ENCODE measurements at places on chromosomes 4 and X.
A peak's percentile ranks its signal among the peaks of the same experiment; 100 is the strongest.

DNA sequence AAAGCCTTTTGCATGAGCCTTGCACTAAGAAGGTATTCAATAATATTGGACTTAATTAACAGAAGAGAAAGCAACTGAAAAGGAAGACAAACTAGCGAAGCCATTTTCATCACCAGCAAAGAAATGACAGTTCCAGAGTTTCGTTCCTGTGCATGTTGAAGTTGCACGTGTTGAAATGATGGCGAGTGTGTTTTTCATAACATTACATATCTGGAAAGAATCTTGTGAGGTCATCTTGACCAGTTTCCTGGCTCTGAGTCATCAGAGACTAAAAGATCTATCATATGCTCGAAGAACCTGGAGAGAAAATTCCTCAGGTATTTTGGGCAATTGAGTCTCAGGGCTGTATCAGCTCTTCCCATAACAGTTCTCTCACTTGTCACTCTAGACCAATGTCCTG, 106.2 kb upstream of the MAML3 start:
- DNase-seq = peak; percentile 94

- no peak for DNase-seq
These were observed 4.9 kb downstream of the CRLF2 start for GRCh38 chrX:1207496-1208025.

DNA sequence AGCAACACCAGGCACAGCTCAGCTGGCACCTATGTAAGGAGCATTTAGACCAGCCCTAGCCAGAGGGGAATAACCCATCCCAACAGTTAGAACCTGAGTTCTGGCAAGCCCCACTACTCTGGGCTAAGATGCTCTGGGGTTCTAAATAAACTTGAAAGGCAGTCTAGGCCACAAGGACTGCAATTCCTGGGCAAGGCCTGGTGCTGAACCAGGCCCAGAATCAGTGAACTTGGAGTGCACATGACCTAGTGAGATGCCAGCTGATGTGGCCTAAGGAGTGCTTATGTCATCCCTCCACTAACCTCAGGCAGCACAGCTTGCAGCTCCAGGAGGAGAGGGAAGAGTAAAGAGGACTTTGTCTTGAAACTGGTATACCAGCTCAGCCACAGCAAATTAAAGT, 7.6 kb upstream of the PRRG3 start:
- no peak for DNase-seq

DNA sequence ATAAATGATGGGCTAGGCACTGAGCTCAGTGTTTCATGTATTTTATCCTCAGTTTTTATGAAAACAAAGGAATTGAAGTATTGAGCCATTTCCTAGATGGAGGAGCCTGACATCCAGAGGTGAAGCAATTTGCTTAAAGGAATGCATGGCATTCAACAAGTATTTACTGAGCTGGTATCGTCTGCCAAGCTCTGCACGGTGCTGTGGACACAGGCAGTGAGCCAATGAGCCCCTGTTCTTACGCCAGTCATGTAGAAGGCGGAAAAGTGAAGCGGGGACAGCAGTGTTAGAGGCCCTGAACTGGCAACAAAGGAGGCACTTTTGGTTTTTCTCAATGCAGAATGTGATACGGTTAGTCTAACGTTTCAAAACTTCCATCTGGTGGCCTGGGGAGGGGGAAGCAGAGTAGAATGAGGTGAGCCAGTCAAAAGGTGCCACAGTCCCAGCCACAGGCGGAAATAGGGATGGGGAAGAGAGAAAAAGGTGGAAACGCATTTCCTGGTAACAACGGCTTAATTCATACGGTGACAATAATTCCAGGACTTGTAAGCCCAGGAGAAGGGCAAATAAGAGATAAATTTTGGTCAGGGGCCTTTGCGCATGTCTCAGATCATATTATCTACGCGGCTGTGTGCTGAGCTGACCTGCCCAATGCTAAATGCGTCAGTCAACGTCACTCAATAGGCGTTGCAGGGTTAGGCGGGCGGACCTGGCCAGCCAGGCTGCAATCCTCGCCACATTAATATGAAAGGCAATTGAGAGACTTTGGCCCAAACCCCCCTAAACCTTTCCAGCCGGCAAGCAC, 133.9 kb downstream of the AFAP1 start:
- peak; percentile 73 for DNase-seq

- DNase-seq = no peak
These were observed 230.7 kb downstream of the EVC2 start for GRCh38 chr4:5477613-5478012.

GRCh38 chr4:68864438-68865187, 48.8 kb downstream of the UGT2B10 start:
- no peak for DNase-seq

GRCh38 chr4:104722467-104722866, 227.8 kb upstream of the CXXC4 start:
- no peak for DNase-seq

GRCh38 chr4:111400741-111401140, 744.5 kb upstream of the FAM241A start:
- peak; percentile 37 for DNase-seq

DNA sequence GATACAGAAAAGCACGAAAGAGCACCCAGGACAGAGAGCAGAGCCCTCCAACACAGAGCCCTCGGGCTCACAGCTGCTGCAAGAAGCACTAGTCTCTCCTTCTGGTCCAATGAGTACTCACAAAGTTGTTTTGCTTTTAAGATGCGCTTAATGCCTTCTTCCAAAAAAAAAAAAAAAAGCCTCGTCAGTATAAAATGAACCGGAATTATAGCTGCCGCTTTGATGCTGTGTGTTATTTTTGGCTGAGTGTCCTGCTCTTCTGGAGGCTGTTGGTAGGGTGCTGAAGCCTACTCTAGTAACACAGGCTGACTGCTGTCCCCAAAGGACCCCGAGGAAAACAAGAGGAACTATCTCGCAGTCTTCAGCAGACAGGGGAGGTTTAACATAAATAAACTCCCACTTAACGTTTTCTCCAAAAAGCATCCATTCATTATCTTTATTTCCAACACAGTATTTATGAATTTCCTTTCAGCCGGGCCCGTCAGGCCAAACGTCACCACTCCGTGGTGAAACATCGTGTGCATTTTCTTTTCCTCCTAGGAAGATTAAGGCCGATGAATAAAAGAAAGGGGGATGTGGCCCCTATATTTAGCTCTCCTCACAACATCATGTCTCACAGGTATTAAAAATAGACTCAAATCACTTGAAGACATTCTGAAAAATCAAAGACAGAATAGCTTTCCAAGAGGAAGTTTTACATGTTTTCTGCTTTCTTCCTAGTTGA, 213.7 kb upstream of the PPARGC1A start:
- DNase-seq = peak; percentile 20

DNA sequence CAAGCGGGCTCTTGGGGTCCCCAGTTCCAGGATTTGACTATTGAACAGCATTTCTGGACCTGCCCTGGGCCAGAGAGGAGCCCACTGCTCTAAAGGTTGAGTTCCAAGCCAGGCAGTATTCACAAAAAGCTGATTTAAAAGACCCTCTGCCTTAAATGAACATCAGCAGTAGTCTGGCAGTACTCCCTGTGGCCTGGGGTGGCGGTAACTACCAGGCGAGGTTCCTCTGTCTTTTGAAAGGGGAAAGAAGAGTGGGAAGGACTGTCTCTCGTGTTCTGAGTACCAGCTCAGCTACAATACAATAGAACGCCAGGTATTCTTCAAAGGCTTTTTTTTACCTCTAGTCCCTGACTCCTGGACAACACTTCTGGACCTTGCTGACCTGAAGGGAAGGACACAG, 456.4 kb upstream of the TEX13C start:
- no peak for DNase-seq

- peak; percentile 35 for DNase-seq
These were observed 254.7 kb downstream of the PALLD start for GRCh38 chr4:168751263-168752225.

DNA sequence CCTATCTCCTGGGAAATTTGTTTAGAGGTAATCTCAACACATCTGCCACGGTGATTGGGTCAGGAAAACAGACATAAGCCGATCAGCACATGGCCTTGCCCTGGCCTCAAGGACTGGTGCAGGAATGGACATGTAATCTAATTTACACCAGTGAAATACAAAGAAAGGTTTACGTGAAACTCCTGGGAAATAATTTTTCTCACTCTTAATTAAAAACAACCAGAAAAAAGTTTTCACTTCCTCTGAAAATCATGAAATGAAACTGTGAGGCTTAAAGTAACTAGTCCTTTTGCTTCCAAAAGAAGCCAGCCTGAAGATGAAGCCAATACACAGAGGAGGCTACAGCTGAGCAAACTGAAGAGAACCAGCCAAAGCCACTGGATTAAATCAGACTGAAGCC, 154.1 kb upstream of the FAM241A start:
- DNase-seq = no peak

- DNase-seq = no peak
These were observed 70.8 kb upstream of the PACRGL start for GRCh38 chr4:20629186-20630106.

- peak; percentile 49 for DNase-seq
These were observed 6.2 kb upstream of the IQSEC2 start for GRCh38 chrX:53287493-53288138.

DNA sequence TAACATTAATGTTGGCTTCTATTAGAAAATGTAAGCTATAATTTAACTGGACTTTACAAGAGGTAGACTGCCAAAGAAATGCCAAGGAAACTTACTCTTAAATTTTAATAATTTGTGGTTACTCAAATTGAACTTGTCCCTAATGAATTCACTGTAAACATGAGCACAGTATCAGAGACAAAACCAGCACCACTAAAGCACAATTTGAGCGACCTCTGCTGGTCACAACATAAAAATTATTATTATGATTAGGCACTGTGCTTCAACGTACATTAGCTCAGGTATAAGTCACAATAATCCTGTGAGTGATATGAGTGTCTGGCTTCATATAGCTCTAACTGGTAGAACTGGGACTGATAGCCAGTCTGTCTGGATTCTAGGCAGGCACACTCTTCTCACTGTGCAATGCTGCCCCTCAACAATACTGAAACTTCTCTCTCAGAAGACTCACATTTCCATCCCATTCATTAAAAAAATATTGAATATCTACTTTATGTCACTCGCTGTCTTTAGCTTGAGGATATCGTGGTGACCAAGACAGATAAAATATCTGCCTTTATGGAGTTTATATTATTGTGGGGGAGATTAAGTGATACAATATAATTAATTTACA, 8.0 kb downstream of the NUDT6 start:
- peak; percentile 61 for DNase-seq

DNA sequence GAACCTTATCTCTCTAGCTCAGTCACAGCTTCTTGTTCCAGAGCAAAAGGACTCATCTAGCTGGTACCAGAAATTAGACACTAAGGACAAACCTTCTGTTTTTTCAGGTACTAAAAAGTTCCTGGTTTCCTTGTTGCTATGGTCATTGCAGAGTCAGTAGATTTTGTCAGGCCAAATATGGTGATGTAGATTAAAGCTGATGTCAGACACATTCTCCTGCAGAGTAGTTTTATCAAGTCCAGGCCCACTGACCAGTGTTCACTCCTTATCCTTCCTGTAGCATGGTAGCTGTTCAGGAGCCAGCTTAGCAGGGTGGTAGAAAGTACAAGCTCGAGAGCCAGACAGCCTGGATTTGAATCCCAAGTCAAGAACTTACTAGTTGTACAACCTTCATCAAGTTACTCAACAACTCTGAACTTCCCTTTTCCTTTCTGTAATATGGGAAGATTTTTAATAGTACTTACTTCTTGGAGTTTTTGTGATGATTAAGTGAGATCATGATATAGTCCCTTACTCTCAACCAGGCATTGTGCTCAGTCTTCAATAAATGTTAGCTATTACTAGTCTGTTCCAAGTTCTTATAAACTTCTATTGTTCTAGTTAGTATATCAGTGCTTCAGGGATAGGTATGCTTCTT, 17.9 kb downstream of the OCRL start:
- no peak for DNase-seq

DNA sequence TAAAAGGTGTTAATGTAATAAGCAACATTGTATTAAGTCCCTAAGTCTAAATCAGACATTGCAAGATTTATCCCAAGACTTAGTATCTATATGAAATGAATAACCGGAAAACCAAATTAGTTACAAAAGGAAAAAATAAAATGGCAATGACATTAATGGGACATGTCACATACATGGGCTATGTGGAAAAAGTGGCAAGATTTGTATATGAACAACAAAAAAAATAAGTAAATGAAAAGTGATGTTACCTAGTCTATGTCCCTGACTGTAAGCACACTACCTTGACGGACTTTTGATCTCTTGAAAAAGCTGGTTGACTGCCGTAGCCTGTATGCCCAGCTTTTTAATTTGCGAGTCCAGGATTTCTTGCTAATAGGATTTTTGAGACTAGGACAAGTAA, 55.5 kb upstream of the FAM120C start:
- no peak for DNase-seq

DNA sequence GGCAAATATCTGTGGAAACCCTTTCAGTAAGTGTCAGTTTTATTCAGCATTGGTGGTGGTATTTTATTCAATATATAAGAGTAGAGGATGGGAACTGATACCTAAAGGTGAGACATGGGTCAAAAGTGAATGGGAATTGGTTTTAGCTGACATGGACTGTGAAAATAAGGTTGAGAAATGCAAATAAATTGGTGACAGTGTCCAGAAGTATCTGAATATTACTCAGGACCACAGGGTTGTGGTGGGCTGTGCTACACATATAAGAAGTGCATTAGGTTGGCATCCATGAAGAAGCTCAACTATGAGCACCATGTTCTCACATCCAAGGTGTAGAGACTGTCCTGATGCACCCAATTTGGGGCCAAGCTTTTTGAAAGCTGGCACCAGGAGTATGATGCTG, 45.0 kb downstream of the ETDC start:
- no peak for DNase-seq

- no peak for DNase-seq
These were observed 355.7 kb downstream of the MID1IP1 start for GRCh38 chrX:39157006-39157405.

DNA sequence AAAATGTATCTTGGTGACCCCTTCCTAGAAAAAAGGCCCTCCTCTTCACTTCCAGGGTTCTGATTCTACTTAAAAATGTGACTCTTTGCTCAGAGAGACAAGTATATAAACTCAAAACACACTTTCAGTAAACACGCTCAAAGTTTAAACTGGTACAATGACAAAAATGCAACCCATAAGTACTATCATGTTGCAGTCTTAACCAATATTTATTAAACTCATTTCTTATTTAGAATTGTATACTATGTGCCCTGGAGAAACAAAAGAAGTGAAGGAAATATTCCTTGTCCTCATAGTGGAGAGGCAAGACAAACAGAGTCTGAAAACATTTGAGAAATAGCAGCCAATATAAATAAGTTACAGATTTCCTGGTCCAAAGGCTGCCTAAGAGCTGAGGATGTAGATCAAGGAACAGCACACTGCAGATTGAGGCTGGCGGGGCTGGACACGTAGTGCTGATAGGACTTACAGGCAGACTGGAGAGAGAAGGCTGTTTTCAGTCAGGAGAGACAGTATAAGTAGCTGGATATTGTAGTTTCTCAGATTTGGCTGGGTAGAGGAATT, 39.1 kb upstream of the ANXA3 start:
- no peak for DNase-seq

- DNase-seq = peak; percentile 34
These were observed 221.8 kb downstream of the MGST2 start for GRCh38 chr4:139887376-139887802.

DNA sequence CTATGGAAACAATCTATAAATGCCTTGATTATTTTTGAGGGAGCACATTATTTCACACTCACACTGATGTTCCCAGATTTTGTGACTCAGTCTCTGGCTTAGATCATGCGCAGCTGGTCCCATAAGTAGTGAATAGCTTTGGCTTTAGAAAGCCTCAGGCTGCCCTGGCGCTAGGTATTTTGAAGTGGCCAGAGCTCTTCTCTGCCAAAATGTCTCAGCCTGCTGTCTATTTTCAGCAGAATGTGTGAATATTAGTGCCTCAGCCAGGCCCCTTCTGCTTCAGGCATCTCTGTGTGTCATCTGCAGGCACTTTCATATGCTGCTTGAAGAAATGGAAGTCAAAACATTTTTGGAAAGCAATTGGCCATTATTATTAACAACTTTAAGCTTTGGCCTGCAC, 931.0 kb upstream of the INTU start:
- DNase-seq = peak; percentile 55

All from ELR (cell line).